NCI-H1694 treated with DMSO at 0.1 percent for 48 hours (cell line): ENCODE measurements at places on chromosomes 5 and 9.

- DNase-seq, result no peak
Measured at GRCh38 chr5:107868650-107869409, 198.1 kb upstream of the EFNA5 start.

DNA sequence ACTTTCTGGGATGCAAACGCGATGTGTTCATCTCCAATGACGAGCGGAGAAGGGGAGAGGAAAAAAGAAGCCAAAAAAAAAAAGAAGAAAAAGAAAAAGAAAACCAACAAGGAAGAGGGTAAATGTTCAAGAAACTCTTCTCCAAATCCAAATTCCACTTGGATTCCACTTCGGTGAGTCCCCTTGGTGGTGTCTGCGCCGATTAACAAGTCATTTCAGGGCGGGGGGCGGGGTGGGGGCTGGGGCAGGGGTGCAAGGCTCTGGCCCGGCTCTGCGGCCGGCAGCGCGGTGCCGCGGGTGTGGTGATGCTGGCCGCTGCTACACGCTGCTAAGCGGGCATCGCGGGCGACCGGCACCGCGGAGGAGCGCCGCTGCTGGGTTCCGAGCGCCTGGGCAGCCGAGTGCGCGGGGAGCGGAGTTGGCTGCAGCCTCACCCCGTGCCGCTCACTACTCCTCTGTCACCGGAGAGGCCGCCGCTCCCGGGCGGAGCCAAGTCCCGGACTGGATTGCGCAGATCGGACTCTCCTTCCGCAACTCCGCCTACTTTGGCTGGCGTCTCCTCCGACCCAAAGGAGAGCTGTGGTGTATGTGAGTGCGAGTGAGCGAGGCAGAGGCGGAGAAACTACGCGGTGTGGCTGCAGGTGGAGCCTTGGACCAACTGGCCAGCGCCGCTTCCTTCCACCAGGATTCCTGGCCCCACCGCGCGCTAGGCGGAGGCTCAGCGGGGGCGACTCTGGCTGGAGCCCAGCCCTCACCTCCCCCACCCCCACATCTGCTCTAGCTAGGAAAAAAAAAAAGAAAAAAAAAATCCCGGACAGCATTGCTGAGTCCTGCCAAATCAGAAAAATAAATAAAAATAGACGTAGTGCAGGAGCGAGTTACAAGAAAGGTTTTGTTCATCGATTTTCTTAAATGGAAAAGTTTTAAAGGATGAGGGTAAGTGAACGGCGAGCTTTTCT lies at the start of gene SEMA6A:
TSS of gene SEMA6A (minus strand) at position 457 of the 959 bp plus-strand sequence. CDS start 69,879 bp downstream, outside the sequence.
- peak; percentile 67 for DNase-seq

GRCh38 chr5:11234501-11234911 lies 473.5 kb upstream of the DAP start:
- DNase-seq, result no peak

DNA sequence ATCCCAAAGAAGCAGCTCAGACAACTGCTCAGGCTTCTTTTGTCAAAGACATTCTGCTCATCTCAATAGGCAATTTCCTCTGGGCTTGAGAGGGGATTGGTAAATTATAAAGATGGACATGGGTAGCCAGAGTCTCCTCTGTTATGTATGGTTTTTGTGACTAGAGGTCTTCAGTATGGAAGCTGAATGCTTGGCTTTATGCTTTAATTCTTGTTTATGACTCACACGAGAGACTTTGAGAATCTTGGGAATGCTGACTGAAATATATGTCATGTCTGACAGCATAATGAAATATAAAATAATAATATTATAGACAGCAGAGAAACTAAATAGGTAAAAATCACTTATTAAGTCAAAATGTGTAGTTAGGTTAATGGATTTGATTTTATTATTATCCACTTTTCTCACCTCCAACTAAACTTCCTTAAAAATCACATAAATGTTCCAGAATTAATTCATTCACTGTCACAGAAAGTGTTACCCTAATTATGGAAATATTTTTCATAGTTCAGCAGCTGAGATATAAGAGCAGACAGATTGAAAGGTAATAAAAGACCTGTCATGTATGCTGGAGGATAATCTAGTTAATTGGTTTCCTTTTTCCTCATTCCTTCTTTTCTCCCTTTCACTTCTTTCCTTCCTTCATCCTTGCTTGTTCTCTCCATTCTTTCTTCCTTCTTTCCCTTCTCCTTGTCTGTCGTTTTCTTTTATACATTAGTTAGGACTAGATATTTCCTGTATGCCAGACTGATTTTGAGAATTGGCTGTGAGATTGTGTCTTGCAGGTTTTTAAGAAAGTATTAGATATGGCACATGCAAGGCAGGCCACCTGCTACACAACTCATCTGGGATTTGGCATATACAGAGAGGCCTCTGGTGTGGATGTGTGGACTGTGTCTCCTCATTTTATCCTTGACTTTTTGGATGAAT lies 1866.1 kb upstream of the NUDT12 start:
- no peak for DNase-seq

GRCh38 chr5:15995341-15996052 lies 184.1 kb downstream of the MARCHF11 start:
- DNase-seq, result peak; percentile 83

DNA sequence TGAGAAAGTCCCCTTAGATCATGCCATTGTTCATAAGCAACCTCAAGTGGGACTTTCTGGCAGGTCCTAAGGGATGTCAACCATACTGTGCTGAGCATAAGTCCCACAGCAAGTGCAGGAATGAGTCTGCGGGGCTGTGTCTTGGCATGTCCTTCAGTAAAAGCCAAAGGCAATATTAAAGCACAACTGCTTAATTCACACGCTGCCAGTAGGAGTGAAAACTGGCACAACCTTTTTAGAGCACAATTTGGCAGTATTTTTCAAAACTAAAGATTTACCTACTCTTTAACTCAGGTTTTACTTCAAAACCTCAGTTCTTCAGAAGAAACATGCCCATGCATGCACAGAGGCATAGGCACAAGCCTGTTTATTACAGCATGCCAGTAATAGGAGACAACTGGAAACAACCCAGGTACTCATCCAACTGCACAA lies 24.4 kb upstream of the SMAD5 start:
- DNase-seq, result peak; percentile 13

DNA sequence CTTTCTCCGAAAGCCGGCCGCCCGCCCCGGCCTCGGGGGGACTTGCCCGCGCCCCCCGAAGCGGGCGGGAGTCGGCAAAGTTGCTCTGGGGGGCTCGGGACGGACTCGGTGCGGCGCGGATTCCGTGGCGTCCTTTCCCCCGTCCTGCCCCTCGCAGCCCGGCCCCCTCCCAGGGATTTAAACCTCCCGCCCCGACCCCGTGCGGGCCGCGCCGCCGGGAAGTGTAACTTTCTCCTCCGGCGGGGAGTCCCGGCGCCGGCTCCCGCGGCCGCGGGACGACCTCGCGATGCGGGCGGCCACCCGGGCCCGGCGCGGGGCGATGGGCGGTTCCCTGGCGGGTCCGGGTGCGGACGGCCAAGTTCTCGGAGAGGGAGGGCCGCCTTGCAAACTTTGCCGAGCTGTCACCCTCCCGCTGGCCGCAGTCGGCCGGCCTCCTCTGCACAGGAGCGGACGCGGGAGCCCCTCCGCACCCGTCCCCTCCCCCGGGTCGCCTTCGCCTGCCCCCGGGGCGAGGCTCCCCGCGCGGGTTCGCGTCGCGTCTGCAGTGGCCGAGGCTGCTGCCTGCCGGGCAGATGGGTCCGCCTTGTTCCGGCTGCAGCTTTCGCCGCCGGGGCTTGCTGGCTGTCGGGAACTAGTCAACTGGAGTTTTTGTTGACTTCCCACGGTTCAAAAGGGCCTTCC lies 732 bp downstream of the PBX3 start:
- no peak for DNase-seq

DNA sequence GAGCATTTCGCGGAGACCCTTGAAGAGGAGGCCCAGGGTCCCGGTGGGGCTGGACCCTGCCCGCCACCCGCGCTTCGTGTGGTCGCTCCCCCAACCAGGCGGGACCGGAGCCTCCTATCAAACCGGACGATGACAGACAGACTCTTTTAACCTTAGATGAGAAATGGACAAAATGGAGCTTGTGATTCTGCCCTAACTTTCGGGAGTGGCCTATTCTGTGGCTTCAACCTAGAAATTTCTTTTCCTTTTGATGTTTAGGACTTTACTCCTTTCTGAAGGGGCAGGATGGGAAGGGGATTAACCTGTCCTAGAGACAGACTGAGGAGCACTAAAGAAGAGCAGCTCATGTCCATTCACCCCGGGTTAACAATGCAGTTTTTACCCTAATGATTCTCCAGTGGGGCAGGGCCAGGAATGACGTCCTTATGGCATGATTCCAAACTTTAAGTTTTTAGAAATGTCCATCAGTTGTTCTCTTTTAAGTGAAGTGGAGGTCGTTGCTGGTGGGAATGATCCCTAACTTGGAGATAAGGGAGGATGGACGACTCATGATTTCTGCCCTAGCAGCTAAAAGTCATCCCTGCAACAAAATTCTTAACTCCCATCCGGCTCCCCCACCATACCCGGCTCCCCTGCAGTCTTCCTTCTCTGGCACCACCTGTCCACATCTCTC lies 1.0 kb downstream of the NIPSNAP3A start:
- DNase-seq, result peak; percentile 28
